Mesothelial cell of epicardium (in vitro differentiated cells): ENCODE measurements at places on chromosomes 11 and 22.
A peak's percentile ranks its signal among the peaks of the same experiment; 100 is the strongest.

GRCh38 chr11:107858217-107859070, at the start of gene SLC35F2:
Gene SLC35F2 (minus strand): TSS chr11:107858787. CDS start chr11:107858767, 20 bp downstream.
- peak; percentile 39 for DNase-seq

DNA sequence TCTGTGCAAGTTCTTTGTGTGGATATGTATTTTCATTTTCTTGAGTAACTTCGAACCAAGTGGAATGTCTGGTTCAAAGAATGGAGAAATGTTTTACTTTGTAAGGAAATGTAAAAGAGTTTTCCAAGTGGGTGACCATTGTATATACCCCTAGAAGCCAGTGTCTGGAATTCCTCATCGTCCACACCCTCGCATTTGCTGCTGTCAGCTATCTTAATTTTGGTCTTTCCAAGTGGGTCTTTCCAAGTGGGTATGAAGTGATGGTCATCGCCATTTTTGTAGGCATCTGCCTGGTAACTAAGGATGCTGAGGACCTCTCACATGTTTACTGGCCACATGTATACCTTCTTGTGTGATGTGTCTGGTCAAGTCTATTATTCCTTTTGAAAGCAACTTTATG, 547.5 kb downstream of the TBC1D22A start:
- DNase-seq: no peak

- DNase-seq: no peak
These were observed 102.4 kb upstream of the SERPIND1 start for GRCh38 chr22:20671409-20672081.

GRCh38 chr11:101296896-101297295, 167.3 kb upstream of the PGR start:
- DNase-seq: no peak

DNA sequence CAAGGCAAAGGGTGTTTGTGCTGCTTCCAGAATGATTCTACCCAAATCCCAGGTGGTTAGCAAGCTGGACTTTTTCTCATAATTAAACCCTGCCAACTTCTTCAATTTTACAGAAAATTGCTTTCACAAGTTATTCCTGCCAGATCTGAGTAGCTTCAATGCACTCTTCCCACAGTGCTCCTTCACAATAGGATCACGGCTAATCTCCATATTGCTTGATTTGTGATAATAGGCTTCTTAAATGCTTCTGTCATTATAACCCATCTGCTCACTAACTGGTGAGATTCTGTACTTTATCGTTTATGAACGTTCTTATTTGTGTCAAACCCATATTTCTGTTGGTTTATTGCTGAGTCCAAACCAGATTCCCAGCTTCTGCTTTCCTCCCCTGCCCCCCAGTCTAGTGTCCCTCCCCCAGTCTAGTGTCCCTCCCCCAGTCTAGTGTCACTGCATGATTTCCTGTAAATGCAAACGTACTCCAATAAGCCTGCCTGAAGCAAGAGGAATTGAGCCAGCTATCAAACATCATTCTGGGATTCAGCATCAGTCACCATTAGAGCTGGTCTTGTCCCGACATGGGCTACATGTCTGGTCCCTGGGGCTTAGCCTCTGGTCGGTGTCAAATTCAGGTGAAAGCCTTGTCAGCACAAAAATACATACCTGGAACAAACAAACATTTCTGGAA, 14.0 kb downstream of the MMP3 start:
- no peak for DNase-seq

GRCh38 chr11:86209806-86210657, 34.5 kb upstream of the EED start:
- no peak for DNase-seq

- DNase-seq: no peak
These were observed 10.0 kb downstream of the CUL5 start for GRCh38 chr11:108018708-108019107.

DNA sequence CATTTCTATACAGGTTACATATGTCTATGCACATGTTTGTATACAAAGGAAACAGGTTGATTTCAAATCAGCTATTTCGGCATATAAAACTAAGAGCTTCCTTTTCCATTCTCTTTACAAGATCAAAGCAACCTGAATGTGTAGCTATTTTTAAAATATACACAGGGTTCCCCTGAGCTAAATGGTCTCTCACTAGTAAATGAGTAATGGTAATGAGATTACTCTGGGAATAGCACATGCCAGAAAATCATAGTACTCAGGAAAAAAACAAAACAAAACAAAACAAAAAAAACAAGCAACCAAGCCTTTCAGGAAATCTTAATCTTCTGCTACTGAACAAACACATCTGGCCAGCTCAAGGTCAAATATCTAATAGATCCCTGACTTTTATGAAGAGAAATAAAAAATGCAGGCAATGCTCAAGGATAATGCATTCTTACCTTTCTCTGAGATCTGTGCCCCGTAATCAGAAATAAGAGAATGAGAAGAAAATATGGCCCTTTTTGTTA, 156.6 kb upstream of the POU2AF2 start:
- no peak for DNase-seq

GRCh38 chr22:38700270-38700788, 414 bp downstream of the JOSD1 start:
- no peak for DNase-seq

DNA sequence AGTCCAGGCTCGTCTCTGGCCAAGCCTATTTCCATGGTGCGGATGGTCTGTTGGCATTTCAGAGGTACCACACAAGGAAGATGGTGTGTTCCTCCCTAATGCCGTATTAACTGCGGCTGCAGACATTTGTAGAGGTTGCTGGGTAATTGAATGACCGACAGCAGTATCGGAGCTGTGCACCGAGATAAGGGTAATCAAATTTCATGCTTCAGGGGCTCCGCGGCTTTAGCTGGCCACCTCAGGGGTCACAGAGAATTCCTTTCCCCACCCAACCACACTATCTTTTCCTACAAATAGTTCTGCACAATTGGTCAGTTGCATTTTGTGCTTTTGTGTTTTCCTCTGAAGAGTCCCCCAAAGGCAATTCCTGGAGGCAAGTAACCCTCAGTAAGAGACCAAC, 297.4 kb downstream of the OPCML start:
- DNase-seq: no peak

- DNase-seq: no peak
These were observed 30.0 kb downstream of the PLEKHA7 start for GRCh38 chr11:16984229-16984628.

- no peak for DNase-seq
These were observed 45.7 kb upstream of the CTTN start for GRCh38 chr11:70352601-70353000.

DNA sequence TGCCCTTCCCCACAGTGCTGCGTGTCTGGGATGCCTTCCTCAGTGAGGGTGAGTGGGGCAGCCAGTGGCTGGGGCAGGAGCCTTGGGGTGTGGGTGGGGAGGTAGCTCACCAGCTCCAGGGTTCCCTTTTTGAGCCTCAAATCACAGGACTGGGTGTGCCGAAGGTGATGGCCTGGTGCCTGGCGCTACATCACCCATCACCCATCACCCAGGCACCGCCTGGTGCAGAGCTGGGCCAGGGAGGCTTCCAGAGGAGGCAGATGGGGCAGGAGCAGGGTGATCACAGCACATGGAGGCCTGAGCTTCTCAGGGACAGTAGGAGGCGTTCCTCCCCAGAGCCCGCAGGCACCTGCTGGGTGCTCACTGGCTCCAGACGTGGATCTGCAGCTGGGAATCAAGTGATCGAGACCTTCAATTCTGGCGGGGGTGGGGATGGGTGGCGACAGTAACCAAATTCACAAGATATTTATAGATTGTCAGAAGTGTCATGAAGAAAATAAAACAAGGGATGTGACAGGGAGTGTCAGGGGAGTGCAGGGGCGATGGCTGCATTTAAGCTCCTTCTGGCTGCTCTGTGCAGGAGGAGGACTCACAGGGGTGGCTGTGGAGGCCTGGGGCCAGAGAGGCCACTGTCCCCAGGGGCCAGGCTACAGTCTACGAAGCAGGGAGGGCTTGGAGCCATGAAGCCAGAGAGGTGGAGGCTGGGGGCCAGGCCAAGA, 3.2 kb downstream of the TBC1D10C start:
- no peak for DNase-seq

- DNase-seq: no peak
These were observed 203.1 kb downstream of the TENM4 start for GRCh38 chr11:79237703-79238102.

DNA sequence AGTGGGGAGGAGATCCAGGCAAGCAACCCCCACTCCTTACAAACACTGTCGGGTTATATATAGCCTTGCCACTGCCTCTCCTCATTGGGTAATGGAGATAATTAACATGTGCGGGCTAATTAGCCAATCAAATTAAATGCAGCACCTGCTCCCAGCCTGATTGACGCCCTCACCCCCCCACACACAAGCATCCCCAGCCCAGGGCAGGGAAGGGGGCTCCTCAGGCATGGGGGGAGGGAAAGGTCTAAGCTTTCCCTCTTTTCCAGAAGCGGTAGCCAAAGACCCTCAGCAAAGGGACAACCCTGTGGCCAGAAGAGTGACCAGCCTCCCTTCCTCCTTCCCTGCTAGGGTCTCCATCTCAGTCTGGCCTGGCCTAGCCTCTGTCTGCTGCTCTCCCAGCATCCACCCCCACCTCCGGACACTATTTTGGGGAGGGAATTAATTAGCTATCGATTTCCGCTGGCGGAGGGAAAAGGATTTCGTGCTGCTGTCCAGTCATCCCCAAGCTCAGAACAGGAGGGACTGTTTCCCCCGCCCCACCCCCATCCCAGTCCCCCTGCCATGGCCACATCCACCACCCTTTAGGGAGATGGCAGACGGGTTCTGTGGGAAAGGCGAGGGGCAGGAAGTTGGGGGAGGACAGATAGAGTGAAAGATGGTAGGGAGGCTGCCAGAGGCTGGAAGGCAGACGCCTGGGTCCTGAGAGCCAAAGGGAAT, 7.1 kb downstream of the NRXN2 start:
- DNase-seq: no peak

DNA sequence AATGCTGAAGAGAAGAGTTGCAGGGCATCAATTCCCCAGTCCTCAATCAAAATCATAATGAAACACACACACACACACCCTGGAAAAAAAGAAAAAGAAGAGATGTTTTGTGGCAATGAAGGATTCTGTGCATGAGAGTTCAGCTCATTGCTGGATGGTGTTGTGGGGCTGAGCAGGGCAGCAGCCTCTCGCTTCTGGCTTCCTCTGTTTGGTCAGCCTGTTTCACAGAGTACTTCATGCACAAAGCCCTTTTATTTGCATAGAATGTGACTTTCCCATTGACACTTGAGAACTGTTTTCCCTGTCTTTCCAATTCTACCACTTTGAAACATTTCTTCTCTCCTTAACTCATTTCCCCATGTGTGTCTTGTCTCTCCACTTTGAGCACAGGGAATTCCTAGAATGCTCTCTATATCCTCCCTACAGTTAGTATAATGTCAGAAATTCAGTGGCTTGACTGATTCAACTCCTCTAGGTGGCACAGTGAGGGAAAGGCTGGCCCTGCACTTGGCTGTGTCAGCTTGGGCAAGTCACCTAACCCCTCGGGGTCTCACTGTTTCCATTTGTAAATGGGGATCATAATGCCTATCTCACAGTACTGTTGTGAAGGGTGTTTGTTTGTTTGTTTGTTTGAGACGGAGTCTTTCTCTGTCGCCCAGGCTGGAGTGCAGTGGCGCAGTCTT, 25.4 kb upstream of the BSX start:
- DNase-seq: no peak

DNA sequence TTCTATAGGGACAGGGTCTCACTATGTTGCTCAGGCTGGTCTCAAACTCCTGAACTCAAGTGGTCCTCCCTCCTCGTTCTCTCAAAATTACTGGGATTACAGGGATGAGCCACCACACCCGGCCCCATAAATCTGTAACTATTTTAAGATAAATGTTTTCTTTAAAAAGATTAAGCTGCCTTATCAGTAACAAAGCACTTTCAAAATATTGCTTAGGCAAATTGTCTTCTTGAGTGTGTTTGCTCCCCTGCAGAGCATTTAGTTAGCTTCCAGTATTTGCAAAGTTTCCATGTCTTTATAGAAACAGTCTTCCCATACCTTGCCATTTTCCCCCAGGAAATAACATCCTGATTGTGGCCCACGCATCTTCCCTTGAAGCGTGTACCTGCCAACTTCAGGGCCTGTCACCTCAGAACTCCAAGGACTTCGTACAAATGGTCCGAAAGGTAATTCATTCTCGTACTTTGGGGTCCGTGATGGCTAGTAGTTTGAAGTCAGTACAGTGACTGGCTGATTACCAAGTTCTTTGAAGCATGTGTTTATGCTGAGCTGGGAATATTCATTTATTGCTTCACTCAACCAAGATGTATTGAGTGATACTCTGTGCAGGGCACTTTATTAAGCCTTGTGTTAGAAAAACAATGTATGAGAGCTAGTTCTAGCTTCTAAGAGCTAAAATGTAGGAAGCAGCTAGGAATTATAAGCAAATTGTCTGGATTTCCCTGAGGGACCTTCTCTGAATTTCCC, 30.4 kb upstream of the CRTAM start:
- no peak for DNase-seq

GRCh38 chr11:34502949-34503348, 10.6 kb downstream of the ELF5 start:
- no peak for DNase-seq

- no peak for DNase-seq
These were observed 30.8 kb downstream of the ACO2 start for GRCh38 chr22:41499624-41500280.

- no peak for DNase-seq
These were observed 7.6 kb downstream of the DLG2 start for GRCh38 chr11:85619499-85619898.

DNA sequence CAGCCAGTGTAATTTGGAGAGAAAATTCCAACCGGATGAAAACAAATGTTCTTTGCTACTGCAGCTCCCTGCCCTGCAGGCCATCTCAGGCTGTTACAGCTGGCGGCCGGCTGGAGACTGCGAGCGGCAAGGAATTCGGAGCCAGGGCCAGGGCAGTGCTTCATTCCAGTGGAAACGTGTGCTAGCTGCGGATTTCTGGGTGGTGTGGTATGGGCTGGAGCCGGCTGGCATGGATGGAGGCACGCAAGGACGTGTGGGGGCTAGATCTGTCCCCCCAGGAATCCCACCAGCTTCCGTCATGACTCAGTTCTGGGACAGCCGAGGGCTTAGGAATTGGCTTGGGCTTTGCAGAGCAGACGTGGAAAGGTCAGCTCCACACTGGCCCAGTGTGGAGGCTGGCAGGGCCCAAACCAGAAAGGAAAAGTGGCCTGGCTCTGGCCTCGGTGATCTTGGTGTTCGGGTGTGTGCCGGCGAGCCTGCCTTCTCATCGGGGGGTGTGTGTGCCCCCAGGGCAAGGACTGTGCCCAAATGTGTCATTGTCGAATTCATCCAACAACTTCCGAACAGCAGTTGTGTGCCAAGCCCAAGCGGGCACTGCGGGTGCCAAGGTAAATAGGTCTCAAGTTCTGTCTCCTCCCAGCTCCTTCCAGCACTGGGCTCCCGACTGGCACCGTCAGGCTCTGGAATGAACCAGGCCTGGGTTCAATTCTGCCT, 48.1 kb upstream of the SHISAL1 start:
- DNase-seq: no peak

GRCh38 chr11:73001615-73002014, 140.5 kb downstream of the FCHSD2 start:
- no peak for DNase-seq

GRCh38 chr11:73445980-73446379, 69.8 kb downstream of the RELT start:
- no peak for DNase-seq

- no peak for DNase-seq
These were observed 418.2 kb downstream of the METTL15 start for GRCh38 chr11:28526406-28526751.
